ENCODE measurements at places on chromosomes 4 and X.

GRCh38 chr4:144649646-144650045, 3.7 kb downstream of the HHIP start:
- DNase-seq, result no peak

DNA sequence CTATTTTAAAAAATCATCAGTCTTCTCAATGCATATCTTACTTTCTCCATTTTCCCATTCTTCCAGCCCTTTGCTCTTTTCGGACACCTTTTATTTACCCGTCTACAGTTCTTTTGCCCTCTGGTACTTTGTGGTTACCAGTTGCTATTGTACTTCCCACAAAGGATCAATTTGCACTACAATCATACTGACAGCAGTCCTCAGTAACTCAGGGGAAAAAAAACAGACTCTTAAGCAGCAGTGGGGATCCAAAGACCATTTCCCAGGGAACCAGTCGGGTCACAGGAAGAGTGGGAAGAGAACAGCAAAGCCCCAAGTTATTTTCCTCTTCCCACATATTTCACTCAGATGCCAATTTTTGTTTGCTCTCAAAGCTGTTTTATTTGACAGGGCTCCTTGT, 23.1 kb downstream of the DMD start:
- no peak for DNase-seq

DNA sequence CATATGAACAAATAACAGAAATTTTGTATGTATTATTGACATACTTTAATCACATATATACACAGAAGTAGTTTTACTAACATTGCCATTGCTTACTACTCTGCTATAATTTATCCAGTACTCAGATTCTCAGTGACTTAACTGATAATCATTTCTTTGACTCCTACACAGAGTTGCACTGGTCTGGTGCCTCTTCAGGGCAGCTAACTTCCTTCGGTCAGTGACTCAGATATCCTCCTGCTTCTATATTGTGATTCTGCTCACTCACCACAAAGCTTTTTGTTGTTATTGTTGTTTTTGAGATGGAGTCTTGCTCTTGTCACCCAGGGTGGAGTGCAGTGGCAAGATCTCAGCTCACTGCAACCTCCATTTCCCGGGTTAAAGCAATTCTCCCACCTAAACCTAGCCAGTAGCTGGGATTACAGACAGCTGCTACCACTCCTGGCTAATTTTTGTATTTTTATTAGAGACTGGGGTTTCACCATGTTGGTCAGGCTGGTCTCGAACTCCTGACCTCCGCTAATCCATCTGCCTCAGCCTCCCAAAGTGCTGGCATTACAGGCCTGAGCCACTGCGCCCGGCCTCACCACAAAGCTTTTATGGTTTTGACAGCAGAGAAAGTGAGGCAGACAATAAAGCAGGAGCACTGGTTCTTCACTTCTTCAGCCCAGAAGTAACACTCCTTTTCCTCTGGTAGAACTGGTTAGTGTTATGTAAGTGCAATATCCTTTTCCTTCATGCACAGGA, 499.3 kb downstream of the EPHA5 start:
- no peak for DNase-seq

- DNase-seq, result no peak
Measured at GRCh38 chrX:44096666-44097065, 123.5 kb upstream of the NDP start.

- no peak for DNase-seq
Measured at GRCh38 chr4:135548711-135549110, 1347.1 kb upstream of the PABPC4L start.

DNA sequence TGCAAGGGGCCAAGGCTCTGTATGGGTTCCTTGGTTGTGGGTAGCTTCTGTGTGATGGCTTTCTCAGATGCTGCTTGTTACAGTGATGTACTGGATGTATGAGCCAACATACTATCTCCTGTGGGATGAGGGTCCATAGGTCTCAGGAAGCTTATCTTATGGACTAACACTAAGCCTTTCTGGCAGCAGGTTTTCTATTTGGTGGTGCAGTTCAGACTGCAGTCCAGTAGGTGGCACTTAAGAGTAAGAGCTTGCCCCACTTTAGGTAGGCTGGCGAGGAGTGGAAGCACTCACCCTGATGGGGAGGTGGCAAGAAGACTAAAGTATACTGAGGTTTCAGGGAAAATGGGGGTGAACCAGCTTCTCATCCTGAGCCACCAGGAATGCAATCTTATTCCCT, 306.7 kb upstream of the MAOA start:
- peak; percentile 6 for DNase-seq

DNA sequence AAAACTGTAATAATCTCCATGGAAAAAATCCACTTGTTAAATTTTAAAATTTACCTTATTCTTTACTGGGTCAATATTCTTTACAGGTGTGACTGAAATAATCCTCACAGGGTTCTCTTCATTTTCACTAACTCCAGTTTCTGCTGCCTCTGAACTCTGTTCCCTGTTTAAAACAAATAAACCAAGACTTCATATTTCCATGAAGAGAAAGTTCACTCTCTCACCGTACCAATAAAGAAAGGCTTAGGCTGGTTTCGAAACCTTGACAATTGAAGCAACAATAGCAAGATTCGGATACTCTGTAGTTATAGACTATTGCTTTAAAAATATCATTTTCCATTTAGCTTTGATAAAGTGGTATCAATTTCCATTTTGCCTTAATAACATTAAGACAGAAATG, 135.8 kb downstream of the PDS5A start:
- no peak for DNase-seq

DNA sequence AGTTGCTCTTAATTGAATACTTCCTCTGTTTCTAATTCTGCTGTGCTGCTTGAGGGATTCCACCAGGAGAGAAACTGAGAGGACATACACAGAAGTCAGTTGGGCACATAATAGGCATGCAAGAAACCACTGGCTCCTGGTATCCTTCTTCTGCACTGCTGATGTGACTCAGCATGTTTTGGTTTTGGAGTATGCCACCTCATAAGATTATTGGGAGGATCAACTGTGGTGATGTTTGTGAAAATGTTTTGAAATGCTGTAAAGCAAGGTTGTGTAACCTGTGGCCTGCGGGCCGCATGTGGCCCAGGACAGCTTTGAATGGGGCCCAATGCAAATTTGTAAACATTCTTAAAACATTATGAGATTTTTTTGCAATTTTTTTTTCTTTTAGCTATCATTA, 119.6 kb downstream of the GATB start:
- DNase-seq, result no peak

- DNase-seq, result no peak
Measured at GRCh38 chrX:151365579-151365978, 31.4 kb upstream of the VMA21 start.

- DNase-seq, result no peak
Measured at GRCh38 chr4:10143171-10143570, 26.6 kb upstream of the WDR1 start.

GRCh38 chr4:52939739-52940138, 77.6 kb downstream of the RASL11B start:
- DNase-seq, result no peak

DNA sequence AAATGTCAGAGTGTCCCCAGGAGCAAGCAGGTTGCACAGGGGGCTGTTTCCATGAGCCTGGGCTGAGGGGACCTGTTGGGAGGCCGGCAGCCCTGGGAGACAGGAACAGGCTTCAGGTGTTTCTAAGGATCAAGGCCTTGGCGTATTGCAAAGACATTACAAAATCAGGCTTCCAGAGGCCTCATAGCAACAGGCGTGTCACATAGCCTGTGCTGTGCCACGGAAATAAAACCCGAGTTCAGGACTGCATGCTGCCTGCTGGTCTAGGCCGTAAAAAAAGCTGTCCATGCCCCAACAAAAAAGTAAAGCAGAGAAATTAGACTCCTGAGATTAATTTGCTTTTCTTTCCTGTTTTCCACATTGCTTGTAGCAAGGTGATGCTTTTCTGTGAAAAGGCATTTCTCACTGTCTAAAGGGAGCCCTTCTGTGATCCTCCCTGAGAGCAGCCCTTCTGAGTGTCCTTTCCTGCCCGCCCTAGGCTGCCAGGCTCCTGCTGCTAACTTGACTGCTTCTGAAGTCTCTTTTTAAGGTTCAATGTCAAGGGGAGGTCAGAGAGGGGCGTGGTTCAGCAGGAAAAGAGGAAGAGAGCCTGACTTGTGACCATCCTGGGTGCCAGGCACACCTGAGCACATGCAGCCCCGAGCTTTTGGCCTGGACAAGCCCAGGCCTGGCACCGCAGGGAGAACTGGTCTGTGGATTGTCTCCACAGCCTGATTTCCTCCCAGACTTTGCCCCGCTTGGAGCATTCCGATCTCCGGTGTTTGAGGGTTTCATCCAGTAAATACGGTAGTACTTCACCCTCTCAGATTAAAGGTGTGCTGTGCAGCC, 21.3 kb downstream of the SHROOM2 start:
- no peak for DNase-seq

- DNase-seq, result no peak
Measured at GRCh38 chr4:154441982-154442381, 49.6 kb downstream of the DCHS2 start.

GRCh38 chrX:2283111-2283859, 217.5 kb downstream of the DHRSX start:
- DNase-seq, result no peak

- DNase-seq, result no peak
Measured at GRCh38 chrX:132044953-132045352, 21.9 kb downstream of the STK26 start.

- no peak for DNase-seq
Measured at GRCh38 chrX:349196-349595, 30.6 kb upstream of the GTPBP6 start.

DNA sequence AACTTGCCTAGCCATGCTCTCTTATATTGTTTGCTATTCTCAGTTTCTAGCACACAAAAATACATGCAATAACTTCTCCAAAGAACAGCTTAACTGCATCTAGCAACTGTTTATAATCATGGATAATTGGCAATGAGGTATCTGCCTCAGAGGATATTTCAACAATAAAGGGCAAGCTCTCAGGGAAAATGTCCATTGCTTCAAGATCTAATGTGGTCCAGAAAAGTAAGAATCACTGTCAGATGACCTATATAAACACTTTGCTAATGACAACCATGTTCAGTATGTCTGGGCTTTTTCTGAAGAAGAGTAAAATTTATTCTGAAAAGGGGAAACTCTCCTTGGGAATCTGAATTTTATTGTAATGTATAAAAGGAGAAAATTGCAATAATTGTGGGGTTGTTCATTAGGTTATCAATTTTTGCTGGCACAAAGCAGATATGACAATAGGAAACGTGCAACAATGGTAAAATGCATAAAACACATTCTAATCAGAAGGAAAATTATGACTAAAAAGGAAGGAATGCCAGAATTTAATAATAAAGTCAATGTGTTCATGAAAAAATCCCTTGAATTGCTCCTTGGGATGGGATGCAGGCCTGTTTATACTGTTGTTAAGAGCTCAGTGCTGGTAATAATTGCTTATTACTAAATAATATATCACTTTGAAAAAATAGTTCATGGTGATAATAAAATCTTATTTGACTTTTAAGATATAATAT, 90.3 kb downstream of the ANTXR2 start:
- DNase-seq, result no peak

- DNase-seq, result peak; percentile 23
Measured at GRCh38 chr4:118076958-118077766, 42.9 kb downstream of the NDST3 start.

- DNase-seq, result no peak
Measured at GRCh38 chr4:79015411-79015810, 76.2 kb upstream of the PAQR3 start.

- DNase-seq, result no peak
Measured at GRCh38 chrX:46627062-46627461, 53.5 kb downstream of the CHST7 start.

GRCh38 chr4:11497212-11497806, 68.6 kb upstream of the HS3ST1 start:
- no peak for DNase-seq

DNA sequence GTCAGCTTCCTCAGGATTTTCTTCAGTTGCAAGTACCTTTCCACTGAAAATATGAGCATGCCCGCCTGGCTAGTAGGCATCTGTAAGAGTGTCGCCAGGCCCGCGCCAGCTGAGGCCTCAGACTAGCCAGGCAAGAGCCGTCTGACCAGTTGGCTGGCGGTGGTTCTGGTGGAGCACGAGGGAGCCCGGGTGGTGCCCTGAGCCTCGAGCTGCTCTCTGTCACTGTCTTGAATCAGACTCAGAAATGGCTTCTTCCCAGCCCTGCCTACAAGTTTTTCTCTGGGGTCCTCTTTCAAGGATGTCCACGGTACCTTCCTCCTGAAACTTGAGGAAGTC, 11.9 kb downstream of the GRPEL1 start:
- no peak for DNase-seq

GRCh38 chr4:1351854-1352566, 5.0 kb downstream of the UVSSA start:
- DNase-seq, result peak; percentile 93

DNA sequence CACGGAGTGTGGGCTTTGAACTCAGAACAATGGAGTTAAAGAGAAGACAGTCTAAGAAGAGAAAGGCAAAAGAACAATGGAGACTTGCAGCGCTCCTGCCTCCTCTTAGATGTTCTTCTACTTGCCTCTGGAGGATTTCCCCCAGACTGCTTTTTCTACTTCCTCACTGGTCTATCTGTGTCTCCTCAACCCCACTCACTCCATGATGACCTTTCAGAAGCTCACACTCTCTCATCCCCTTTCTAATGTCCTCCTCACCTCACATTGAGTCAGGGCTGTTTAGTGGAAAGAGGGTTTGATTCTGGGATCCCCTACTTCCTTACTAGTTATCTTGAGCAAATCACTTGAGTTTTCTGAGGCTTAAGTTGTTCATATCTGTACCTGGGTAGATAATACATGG, 12.2 kb upstream of the HERC6 start:
- DNase-seq, result no peak

- no peak for DNase-seq
Measured at GRCh38 chr4:76447393-76447851, 12.4 kb downstream of the SHROOM3 start.

GRCh38 chrX:113058634-113059033, 218.0 kb upstream of the AMOT start:
- DNase-seq, result no peak

DNA sequence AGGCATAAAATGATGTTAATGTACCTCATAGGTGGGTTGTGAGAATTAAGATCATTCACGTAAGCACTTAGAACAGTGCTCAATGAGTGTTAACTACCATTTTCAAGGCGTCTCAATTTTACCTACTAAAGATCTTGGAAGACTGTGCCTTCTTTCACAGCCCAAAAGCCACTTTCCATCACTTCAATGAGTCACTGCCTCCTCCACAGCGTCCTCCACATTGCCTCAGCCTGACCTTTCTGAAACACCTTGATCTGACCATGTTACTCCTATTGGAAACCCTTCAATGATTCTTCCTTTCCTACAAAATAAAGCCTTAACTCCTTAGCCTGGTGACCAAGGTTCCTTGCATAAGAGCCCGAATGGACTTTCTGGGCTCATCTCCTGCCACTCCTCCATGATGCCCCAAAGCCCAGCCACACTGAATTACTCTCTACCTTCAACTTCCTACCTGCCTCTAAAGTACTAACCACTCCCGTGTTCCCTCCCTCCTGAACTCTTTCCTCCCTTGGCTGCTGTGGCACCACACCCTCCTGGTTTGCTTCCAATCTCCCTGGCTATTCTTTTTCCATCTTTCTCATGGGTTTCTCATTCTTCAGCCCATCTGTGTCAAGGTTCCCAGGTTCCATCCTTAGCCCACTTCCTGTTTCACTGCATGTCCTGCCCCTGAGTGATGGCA, 22.1 kb downstream of the SLC25A53 start:
- DNase-seq, result no peak

- no peak for DNase-seq
Measured at GRCh38 chrX:150775569-150776350, 82.6 kb downstream of the MTMR1 start.

GRCh38 chr4:176230836-176231235, 35.5 kb upstream of the SPATA4 start:
- no peak for DNase-seq

- DNase-seq, result no peak
Measured at GRCh38 chr4:118012142-118012541, 22.1 kb upstream of the NDST3 start.

GRCh38 chr4:89868999-89869589, 25.6 kb upstream of the MMRN1 start:
- DNase-seq, result no peak

Data from GM20000 (cell line).